Osteoblast (primary cell): ENCODE measurements at places on chromosomes 7 and 10.

GRCh38 chr7:96359876-96360275 is 38.0 kb upstream of the SLC25A13 start:
- DNase-seq, result no peak

GRCh38 chr10:131181456-131181855 is 130.1 kb downstream of the TCERG1L start:
- no peak for DNase-seq

DNA sequence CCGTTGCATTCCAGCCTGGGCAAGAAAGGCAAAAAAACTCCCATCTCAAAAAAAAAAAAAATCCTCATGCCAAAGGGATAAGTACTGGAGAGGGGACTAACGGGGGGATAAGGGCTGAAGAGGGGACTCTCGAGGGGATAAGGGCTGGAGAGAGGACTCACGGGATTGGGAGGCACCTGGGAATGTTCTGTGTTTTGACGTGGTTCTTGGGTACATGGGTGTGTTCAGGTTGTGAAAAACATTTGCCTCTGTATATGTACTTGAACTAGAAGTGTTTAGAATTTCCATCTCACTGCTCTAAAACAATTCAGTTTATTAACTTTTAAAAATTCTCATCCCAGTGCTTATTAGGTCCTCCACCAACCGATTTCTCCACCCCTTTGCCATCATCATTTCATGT is 4.5 kb downstream of the FKBP6 start:
- no peak for DNase-seq

GRCh38 chr7:44044315-44045225 is at the start of gene DBNL:
Gene DBNL (plus strand): TSS chr7:44044702. CDS start chr7:44044738, 36 bp downstream.
- peak; percentile 99 for DNase-seq

DNA sequence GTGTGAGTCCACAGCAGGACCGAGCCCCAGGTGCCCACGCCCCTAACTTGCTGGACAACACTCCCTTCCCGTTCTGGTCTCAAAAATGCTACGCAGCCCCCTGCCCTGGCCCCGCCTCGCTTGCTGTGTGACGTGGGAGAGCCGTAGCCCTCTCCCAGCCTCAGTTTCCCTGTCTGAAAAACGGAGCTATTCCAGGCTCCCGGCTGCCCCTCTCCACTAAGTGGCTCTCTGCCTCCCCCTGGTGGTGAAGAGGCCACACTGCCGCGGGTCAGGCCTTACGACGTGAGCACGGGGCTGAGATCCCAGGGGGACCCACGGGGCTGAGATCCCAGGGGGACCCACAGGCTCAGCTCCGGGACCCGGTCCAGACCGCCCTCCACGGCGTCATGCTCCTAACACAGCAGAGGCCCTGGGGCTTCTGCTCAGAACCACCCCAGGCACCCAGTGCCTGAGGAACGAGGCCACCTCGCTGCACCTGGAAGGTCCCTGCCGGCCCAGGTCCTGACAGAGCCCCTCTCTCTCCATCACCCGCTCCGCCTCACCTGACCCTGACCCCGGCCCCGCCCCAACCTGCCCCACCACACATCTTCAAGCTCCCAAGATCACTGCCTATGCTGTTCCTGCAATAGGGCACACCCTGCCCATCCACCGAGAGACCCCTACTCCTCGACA is 26.7 kb downstream of the MICALL2 start:
- DNase-seq, result peak; percentile 98

DNA sequence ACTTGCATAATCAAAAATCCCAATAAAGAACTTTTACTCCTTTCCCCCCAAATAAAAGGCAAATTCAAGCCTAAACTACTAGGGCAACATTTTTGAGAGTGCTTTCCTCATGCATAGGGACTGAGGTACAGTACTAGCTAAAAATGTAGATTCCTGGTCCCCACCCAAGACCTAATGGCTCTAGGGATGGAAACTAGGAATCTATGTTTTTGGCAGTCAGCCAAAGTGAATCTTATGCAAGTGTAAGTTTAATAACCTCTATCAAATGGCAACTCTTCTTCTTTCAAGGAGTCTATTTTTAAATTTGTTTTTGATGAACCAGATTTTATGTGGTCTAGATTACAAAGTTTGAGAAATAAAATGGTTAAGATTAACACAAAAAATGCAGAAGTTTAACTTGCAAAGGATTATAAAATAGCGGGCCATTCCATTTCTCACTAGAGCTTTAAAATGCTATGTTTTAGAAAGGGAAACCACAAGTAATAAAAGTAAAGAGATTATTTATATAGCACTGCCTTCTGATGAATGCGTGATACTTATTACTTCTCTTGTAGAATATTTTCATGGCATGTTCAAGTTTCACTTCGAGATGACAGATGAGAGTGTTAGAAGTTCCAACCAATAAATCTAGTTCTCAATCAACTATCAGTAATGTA is 70.4 kb upstream of the MDFIC start:
- DNase-seq, result peak; percentile 45

DNA sequence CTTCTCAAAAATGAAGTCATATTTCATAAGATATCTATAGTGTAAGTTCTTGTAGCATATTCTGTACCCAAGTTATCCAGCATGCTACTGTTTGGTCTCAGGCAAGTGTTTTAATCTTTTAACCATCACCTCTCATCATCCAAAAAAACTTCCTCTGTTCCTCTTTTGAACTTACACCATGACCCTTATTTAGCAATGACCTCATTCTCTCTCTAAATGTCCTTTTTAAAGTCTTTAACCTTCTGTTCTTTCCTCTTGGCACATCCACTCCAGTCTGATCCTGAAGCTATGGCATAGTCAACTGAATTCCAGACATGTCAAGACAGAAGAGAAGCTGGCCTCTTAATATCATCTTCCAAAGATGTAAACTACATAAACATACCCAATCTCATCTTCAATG is 26.2 kb downstream of the PPP3CB start:
- no peak for DNase-seq

- DNase-seq, result peak; percentile 13
Measured at GRCh38 chr7:116955801-116956476, 2.6 kb downstream of the ST7 start.

DNA sequence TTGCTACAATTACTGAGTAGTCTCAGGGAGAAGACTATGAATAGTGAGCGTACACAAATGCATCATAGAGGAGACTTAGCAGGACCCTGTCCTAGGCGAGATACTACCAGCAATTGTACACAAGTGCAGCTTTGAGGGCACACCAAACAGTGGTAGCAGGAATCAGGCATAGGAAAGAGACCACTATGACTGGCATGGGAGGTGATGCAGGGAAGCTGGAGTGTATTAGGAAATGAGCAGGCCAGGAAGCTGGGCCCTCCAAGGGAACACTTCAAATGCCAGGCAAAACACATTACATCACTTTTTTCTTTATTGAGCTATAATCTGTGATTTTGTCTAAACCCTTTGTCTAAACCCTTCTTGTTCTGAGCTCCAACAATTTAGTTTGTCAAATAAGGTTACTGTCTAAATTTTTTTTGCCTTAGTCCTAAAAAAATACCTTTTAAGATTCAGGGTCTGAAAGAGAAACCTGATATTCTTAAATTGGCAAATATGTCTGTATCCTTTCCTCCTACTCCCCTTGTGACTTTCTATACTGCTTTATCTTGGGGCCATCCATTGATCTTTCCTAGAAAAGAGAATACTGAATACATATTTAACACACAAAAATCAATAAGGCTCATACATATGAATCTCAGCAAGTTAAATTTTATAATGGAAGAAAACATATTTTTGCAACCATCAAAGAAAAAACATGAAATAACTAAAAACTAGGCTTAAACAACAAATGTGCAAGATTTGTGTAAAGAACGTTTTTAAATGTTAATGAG is 193.8 kb upstream of the PHYHIPL start:
- no peak for DNase-seq

DNA sequence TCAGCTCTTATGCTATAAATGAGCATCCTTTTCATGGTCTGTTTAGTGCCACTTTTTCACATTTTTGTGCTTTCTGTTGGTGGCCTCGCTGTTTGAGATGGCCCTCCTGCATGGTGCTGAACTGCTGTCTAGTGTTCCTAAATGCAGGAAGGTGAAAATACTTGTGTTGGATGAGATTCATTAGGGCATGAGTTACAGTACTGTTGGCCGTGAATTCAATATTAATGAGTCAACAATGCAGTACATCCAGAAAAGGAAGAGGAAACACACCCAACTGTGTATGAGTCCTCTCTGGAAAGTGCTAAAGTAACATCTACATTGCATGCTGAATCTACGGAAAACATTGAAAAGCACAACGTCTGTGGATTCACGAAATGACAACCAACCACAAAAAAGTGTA is 124.0 kb downstream of the HERPUD2 start:
- DNase-seq, result no peak

DNA sequence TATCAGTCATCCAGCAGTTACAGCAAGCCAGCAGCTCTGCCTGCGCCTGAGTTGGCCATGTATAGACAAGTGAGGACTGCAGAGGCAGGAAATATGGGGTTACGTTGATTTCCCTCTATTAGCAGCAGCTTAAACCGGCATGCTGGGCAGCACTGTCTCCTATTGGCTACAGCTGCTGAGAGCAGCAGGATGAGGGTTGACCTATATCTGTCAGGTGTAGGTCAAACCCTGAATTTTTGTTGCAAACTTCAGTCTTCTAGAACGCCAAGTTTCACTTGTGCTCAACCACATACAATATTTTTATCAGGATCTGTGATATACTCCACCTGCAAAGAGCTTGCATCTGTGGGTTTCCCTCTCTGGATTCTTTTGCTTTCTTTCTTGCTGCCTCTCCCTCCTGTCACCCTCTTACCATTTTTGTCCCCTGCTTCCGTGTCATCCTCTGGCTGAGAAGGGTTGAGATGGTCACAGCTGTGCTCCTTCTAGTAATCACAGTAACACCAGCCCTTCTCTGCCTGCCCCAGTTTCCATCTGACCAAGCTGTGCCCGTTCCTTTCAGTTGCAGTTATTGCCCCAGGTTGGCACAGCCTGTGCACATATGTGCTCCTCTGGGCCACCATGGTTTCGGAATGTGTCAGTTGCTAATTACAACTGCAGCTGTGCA is 23.8 kb upstream of the GLCCI1 start:
- peak; percentile 14 for DNase-seq

GRCh38 chr10:108469940-108470339 is 1305.4 kb upstream of the SORCS1 start:
- no peak for DNase-seq

GRCh38 chr7:17385612-17386011 is 87.2 kb downstream of the AHR start:
- no peak for DNase-seq

DNA sequence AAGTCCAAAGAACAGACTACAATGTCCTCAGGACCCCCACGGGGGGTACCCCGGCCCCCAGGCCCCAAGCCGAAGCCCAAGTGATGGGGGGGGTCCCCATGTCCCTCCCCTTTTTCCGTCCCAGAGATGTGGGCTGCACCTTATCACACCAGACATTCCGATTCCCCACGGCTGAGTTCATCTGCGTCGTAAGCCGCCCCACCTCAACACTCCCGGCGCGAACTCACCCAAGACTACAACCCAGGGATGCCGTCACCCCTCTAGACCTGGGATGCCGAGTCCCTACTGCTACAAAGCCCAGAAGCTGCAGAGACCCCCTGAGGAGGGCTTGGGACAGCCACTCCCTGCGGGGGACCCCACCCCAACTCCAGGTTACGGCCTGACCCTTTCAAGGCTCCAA is 14.5 kb downstream of the PDGFA start:
- no peak for DNase-seq

- no peak for DNase-seq
Measured at GRCh38 chr10:71065659-71066058, 146.7 kb upstream of the UNC5B start.

GRCh38 chr7:134016223-134016941 is 110.8 kb upstream of the LRGUK start:
- DNase-seq, result no peak

DNA sequence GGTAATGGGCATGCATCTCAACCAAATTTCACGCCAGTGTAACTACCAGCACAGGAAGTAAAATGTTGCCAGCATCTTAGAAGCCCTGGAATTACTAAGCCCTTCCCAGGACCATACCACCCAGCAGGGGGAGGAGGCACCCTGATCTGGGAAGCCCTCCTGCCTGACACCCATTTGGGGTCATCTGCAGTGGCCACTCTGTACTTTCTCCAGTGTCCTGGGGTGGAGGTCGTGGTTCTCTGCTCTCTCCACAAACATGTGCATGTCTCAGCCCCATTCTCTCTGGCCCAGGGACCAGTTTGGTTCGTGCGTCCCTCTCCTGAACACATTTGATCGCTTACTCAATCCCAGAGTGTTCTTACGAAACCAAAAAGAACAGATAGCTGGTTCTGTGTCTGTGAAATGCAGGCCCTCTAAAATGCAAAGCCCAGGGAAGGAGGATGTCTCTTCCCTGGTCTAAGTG is 9.4 kb upstream of the LRRC27 start:
- DNase-seq, result no peak

DNA sequence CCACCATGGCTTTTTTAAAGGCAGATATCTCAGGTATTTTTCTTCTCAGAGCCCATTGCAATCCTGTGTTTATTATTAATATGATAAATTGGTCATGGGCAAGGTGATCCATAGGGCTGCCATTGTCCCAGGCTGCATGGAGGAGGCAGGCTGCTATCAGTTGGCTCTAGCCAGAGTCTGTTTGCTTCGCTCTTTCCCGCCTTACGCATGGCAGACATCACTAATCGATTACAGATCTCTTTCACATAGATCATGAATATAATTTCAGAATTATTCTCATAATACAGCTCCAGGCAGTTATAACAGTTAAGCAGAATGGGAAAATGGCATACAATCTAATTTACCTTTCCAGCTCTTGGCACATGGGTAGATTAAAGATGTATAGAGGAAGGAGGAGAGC is 30.4 kb upstream of the HABP2 start:
- no peak for DNase-seq
